ENCODE measurements at places on chromosomes 4 and X.
A peak's percentile ranks its signal among the peaks of the same experiment; 100 is the strongest.

DNA sequence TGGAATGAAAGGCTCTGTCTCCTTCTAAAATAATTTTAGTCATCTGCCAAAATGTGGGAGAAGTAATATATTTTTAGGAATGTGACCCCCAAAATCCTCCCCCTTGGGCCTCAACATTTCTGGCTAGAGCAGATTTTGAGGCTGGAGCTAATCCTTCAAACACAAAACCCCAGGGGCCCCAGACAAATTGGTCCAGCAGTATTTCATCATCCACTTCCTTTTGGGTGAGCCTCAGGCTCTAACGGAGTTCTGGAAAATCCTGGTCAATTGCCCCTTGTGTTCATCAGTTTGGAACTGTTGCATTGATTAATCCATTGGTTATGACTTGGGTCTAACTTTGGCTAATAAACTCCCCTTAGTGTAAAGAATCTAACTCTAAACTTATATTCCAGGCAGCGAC lies 67.4 kb upstream of the PCDH19 start:
- DNase-seq = no peak

GRCh38 chr4:108649863-108650211 lies 562 bp upstream of the OSTC start:
- no peak for DNase-seq

- DNase-seq = no peak
Observed at GRCh38 chr4:39616651-39617050, 22.0 kb downstream of the SMIM14 start.

- no peak for DNase-seq
Observed at GRCh38 chrX:112769034-112769433, 71.6 kb downstream of the AMOT start.

DNA sequence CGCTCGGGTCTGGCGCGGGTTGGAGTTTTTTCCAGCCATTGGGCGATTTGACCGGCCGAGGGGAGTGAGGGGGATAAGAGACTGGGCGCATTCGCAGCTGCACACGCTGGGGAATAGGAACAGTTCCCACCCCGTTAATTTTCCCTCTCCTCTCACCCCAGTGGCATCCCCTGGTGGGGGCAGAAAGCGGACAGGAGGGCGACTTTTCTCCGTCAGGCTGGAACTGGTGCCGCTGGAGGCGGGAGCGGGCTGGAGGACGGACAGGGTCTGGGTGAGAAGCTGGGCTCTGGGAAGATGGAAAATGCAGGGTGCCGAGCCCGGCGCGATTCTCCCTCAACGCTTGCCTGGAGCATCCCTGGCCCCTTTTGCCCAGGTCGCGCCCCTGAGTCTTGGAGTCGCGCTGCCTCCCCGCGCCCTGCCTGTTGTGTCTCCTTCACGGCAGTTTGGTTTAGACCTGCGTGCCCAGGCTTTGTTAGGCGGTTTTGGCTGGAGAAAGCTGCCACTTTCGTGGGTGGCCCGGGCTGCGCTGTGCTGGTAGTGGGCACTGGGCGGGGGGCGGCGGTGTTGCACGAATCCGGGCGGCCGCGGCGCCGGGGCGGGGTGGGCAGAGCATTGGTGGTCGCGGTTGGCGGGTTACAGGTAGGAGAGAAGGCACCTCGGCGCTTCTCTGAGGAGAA lies 2.0 kb downstream of the ADGRL3 start:
- DNase-seq = no peak

- no peak for DNase-seq
Observed at GRCh38 chrX:73400136-73400748, 46.6 kb upstream of the CDX4 start.

DNA sequence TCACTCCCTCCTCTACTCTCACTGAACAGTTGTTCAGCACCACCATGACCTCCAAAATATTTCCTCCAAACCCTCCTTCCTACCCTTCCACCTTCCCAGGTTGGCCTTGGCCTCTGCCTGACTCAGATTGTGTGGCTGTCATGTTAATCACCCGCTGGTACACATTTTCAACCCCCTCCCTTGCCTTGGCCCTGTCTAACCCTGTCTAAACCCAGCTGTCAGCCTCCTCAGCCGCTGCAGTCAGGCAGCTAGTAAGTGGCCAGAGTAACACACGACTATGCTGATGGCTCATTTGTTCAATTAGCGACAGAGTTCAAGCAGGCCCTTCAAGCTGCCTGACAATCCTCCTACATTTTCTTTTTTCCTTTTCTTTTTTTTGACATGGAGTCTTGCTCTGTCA lies 18.0 kb downstream of the ING2 start:
- DNase-seq = no peak

- no peak for DNase-seq
Observed at GRCh38 chr4:78766026-78766425, 10.1 kb upstream of the BMP2K start.

DNA sequence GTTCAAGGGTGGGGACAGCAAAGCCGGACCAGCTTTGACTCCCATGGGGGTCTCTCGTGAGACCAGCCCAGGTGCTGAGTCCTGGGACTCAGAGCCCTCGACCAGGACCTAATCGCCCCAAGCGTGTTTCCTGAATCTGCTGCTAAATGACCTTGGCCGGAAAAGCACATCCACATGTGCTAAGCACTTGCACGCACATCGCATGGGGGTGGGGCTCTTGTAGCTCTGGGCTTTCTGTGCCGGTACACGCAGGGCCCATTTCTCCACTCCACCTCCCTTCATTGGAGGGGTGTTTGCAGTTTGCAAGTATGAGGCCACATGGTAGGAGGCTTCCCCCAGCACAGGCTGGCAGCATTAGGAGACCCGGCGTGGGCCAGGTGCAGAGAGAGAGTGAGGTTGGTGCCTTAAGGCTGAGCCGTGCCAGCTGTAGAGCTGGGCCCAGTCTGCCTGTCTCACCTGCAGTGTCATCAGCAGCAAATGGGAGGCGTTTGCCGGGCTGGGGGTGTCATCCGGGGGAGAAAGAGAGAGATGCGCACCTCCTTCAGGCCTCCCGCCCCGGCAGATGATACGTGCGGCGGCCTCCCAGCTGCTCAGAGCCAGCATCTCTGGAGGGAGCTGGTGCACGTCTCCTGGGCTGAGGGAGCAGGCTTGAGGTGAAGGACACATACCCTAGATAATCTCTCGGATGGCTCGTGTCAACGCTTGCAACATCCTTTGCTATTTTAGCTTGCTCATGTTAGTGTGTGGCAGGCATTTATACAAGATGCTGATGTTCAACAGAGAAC lies 45.2 kb upstream of the CLCN4 start:
- DNase-seq = no peak

- no peak for DNase-seq
Observed at GRCh38 chr4:30429813-30430761, 290.1 kb upstream of the PCDH7 start.

DNA sequence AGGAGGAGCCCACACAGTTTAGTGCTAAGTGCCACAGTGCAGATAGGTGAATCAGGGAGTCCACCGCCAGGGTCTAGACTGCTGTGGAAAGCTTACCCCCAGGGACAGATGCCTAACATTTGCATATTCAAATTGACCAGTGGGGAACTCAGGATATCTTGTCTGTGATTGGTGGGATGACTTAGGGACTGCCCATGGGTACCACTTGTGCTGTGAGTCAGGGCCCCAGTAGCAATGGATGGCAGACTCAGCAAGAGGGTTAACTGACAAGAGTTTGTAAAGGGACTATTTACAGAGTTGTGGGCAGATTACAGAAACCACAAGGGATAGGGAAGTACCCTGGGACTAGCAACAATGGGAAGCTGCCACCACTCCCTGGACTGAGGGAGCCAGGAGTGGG lies 282.1 kb downstream of the BCOR start:
- peak; percentile 85 for DNase-seq

GRCh38 chrX:2313864-2314640 lies 186.7 kb downstream of the DHRSX start:
- no peak for DNase-seq

DNA sequence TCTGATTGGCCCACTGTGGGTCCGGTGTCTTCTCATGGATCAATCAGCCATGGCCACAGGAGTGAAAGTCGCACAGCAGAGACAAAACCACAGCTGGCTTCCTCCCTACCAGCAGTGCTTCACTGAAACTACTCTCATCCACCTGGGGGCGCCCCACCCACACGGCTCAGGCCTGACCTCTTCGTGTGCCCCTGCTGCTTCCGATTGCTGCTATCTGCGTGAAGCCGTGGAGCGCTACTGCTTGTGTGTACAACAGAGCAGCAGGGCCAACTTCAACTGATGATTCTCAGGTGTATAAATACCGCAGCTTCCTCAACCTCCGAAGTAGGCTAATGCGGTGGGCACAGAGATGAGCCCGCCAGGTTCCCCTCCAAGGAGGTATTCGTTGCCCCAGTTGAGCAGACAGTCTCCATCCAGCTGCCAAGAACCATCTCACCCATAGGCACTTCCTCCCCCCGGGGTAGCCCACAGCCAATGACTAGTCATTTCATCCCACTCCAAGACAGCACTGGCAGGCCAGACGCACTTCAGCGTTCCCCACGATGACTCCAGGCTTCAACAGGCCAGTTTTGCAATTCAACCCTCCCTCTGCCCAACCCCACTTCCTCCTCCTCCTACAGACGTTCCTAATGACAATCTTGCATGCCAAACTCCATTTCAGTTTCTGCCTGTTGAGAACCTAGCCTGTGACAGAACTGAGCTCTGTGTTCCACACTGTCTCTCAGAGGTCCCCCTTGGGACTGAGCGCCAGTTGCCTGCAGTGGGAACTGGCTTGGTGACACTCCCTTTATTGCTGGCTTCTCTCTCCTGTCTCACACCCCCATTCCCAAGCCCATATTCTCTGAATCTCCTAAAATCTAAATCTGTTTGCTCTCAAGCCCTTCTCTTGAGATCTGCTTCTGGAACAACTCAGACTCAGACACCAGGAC lies 41.3 kb upstream of the ATP6AP2 start:
- DNase-seq = peak; percentile 96

DNA sequence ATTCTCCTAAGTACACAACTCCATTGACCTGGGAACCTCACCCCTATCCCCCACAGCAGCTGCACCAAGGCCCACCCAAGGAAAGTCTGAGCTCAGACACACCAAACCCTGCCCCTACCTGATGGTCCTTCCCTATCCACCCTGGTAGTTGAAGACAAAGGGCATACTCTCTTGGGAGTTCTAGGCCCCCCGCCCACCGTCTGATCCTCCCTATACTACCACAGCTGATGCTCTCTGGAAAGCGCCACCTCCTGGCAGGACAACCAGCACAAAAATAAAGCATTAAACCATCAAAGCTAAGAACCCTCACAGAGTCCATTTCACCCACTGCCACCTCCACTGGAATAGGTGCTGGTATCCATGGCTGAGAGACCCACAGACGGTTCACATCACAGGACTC lies 83.6 kb downstream of the ANAPC10 start:
- no peak for DNase-seq

GRCh38 chr4:152099061-152099425 lies 338.2 kb upstream of the GATB start:
- DNase-seq = no peak

GRCh38 chr4:125983168-125983567 lies 668.4 kb downstream of the FAT4 start:
- no peak for DNase-seq
